ENCODE measurements at places on chromosomes 6 and 20.

- no peak for DNase-seq
Measured at GRCh38 chr6:145865595-145865994, 51.0 kb upstream of the FBXO30 start.

DNA sequence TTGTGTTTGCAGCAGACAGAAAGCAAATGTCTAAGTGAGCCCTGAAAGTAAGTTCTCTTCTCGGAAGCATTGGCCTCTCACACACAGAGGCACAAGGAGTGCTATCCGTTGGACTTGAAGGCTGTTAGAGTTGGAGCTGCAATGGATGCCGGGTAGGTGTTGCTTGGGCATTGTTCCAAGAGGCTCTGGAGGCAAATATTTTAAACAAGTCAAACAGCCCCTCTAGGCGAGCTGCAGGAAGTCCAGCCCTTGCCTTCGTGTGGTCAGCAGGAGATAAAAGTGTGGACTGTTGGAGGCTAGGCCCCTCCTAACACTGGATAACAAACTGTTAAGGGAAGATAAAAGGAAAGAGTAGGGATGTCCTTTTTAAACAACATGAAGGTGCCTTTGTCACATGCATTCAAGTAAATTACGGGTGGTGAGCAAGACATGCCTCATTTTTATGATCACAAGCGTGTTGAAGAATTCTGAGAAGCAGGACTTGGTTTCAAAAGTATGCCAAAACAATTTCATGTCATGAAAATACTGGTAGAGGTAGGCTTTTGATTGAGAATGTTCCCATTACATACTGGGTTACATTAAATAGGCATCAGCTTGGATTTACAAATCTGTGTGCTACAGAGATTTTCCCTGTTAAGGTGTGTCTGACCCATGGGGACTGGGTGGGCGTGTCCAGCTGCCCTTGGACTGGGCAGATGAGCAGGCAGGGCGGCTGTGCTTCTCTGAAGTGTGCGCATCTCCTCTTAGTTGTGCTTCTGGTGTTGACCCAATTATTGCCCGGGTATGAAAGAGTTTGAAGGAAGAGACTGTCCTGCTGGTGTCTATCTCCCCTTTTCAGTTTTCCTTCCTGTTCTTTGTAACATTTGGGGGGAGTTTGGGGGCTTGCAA lies 57.5 kb downstream of the RREB1 start:
- DNase-seq: no peak

- DNase-seq: no peak
Measured at GRCh38 chr6:139346392-139346791, 28.1 kb downstream of the CITED2 start.

- no peak for DNase-seq
Measured at GRCh38 chr6:16505711-16506357, 255.4 kb downstream of the ATXN1 start.

- DNase-seq: no peak
Measured at GRCh38 chr6:159695984-159696383, 2.9 kb upstream of the SOD2 start.

DNA sequence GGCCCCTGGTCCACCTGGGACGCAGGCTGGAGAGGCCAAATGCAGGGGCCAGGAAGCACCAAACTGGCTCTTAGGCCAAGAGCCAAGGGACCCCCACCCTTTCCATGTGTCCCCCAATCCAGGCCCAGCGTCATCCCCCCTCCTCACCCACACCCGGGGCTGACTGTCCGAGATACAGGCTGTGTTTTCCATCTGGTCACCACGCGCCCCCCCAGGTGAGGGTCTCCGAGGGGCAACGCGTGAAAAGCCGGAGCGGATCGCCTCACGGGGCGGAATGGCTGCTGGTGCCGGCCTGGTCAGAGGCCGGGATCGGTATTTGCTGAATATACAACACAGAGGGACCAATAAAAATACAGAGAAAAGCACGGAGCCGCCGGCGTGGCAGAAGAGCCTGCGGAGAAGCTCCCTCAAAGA lies 5.2 kb upstream of the ABHD16B start:
- DNase-seq: no peak

GRCh38 chr6:41258196-41258493 lies 28.3 kb downstream of the TREM1 start:
- DNase-seq: no peak

GRCh38 chr6:1797801-1798200 lies 188.1 kb downstream of the FOXC1 start:
- DNase-seq: no peak

DNA sequence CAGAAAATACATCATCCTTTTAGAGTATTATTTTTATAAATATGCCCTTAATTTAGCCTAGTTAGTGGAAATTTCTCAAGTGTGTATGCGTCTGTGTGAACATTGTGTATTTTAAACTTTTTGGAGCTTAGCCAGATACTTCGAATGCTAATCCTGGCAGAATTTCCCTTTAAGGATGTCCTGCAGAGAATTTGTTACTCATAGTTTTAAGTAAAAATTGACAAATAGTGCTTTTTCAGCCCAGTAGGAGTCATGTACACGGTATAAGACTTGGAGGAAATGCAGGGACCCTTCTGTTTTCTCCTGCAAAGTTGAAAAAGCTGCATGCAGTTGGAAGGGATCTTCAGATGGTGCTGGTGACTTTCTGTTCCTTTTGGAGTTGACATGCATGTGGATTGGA lies at the start of gene FHL5:
Gene FHL5, plus strand, starts transcription at position 243 of the 400 bp plus-strand sequence. CDS start 40,486 bp downstream, outside the sequence.
- no peak for DNase-seq

DNA sequence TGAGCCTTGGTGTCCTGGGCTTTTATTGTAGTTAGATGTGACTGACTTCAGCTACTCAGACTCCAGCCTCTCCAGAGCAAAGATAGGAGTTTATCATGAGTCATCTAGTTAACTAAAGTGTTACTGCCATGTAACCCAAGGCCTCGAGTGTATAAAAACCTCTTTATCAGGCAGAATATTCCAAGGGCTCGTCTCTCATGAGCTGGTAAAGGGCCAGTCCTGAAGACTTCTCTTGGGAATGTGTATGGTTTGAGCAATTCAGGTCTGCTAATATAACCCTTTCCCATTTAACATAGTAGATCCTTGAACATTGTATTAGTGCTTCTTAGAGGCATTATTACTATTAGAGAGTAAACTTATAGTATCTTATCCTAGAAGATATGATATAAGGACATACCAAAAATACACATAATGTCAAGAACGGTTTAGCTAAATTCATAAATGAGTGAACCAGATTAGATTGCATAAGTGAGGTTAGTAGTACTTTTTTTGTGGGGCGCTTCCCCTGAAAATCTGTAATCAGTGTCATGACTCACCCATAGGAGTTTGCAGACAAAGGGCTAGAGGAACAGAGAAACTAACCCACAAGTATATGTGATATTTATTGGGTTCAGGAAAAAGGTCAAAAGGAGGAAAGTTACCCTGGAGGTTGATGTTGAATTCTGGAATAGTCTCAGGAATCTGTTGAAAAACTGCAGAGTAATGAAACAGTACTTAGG lies 16.0 kb downstream of the DSE start:
- no peak for DNase-seq

DNA sequence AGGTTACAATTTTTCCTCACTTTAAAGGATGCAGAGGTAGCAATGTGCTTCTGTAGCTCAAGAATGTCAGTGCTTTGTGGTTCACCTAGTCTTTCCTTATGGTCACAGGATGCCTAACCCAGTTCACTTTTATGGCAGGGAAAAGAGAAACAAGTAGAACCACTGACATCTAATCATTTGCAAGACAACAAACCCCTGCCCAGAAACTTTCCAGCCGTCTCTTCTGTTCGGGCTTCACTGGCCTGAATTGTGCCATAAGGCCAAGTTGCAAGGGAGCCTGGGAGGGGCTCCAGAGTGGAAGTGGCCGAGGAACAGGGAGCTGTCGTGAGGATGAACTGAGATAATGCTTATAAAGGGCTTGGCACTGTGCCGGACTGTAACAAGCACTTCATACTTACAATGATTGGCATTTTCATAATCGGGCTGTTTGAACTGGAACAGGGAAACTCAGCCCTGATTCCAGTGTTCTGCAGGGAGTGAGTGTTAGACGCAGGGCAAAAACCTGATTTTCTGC lies 212.6 kb downstream of the BCAS1 start:
- DNase-seq: no peak

- no peak for DNase-seq
Measured at GRCh38 chr6:168163096-168163731, 84.2 kb upstream of the FRMD1 start.

GRCh38 chr6:139242457-139243240 lies 49.1 kb downstream of the TXLNB start:
- DNase-seq: no peak

DNA sequence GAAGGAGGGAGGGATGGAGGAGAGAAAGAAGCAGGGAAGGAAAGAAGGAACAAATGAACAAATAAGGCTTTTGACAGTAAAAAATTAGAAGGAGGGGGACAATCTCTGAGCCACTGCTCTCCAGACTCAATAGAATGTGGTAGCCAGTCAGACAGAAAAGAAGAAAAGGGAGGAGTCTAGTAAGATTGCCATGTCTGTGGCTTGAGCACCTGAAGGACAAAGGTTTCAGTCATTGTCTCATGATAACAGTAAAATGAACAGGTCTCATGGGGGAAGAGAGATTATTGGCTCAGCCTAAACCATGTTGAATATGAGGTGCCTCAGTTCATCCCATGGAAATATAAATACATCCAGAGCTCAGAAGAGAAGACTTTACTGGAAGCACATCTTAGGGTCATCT lies 14.0 kb upstream of the LOC128125822 start:
- no peak for DNase-seq

DNA sequence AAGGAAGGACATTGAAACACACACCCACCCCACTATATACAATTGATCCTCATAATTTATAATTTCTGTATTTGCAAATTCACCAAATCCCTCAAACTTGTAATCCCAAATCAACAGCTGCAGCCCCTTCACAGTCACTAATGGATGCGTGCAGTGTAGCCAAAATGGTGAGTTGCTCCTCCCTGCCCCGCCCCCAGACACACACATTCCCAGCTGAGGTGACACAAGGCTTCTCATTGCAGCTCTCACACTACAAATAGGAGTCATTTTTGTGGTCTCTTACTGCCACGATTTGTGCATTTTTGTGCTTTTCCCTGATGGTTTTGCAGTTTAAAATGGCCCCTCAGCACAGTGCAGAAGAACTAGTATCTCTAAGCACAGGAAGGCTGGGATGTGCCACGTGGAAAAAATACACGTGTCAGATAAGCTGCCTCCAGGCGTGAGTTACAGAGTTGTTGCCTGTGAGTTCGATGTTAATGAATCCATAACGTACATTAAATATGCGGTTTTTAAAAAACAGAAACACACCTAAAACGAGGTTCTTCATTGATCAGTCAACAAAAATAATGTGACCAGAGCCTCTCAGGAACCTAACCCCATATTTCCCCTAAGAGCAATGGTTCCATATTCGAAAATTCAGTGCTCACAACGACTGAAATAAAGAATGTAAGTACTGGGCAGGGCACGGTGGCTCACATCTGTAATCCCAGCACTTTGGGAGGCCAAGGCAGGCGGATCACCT lies 8.2 kb downstream of the ATP9A start:
- DNase-seq: no peak

DNA sequence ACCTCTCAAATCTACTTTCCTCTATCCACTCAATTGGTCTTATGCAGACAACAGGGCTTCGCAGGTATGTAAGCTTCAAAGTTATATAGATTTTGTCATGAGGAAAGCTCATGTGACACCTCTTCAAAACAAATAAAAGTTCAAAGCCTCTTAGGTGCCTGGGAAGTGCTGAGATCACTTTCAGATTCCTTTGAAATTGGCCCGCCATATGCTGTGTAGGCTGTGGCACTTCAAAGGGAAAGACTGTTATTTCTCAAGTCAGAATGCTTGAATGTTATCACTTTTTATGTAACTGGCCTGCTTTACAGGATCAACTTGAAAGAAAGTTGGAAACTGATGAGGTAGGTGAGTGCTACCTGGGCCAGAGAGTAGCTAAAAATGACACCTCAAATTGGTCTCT lies 67.1 kb upstream of the GFRAL start:
- DNase-seq: no peak

- DNase-seq: no peak
Measured at GRCh38 chr6:9233226-9233625, 797.9 kb upstream of the SLC35B3 start.

GRCh38 chr6:53301801-53302537 lies 46.8 kb downstream of the ELOVL5 start:
- no peak for DNase-seq

DNA sequence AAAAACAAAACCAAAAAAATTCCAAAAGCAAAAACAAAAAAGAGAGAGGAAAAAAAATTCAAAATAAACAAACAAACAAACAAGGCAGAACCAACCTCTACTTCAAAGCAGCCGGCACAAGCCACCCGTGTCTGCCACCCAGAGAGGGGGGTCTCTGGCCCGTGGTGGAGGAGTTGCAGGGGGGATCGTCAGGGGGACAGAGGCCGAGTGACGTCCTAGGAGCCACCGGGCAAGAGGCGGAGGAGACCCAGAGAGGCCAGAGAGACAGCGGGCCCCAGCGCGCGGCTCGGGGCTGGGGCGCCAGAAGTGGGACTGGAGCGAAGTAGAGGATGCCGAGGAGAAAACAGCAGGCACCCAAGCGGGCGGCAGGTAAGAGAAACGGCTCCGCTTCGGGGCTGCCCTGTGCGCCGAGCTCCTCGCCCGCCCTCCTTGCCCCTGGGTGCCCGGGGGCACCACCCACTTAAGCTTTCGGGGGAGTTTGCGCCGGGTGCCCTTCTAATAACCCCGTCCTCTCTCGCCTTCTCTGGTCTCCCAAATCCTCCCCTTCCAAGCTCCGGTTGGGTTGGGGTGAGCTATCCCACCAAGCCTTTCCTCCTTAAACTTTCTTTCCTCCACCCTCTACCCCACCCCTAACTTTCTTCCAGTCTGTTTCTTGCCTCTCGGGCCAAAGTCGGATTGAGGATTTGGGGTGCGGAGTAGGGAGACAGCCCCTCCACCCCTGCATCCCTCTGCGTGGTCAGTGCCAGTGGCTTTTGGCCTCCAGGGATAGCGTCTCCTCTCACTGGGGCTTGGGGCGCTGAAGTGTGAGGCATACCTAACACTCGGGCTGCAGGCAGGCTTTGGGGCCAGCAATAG lies 1.0 kb downstream of the TSHZ2 start:
- no peak for DNase-seq

GRCh38 chr6:136158971-136159370 lies 91.1 kb downstream of the MTFR2 start:
- DNase-seq: no peak

DNA sequence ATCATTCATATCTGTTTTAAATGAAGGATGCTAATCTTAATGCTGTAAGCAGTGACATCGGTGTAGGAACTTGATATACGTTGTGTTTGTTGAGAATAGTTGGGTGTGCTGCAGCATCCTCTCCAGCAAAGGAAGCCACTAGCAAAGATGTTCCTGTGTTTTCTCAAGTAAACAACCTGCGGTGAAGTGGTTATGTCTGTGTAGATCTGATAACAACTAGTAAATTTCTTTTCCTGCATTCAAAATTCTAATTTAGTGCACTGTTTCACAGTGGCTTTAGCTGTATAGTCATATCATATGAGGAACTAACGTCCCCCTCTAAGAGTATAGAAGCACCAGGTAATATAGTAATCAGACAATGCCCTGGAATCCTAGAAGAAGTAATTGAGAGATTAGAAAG lies 38.7 kb downstream of the NCOA7 start:
- no peak for DNase-seq
